Activated naive CD4-positive, alpha-beta T cell treated with Interleukin-2 at 50 U/mL for 16 hours (primary cell): ENCODE measurements at places on chromosomes 11 and 22.

DNA sequence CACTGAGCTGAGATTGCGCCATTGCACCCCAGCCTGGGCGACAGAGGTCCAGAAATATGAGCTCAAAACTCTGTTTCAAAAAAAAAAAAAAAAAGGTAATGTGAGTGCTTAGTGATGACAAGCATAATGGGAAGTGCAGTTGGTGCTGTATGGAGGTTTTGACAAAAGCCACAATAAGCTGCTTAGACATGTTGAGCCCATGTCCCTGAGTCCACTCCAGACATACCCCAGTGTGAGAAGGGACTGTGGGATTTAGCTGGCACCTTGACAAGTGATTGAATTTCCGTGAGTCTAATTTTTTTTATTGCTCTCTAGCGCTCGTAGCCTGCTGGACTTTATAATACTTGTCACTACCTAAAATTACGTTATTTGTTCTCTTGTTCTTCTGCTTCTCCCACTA, 15.1 kb upstream of the LGR4 start:
- no peak for DNase-seq

GRCh38 chr11:119316729-119317591, at the start of gene MCAM:
MCAM (minus strand) TSS chr11:119317130; CDS start chr11:119317101, 29 bp downstream.
- DNase-seq = no peak

GRCh38 chr11:75351791-75352587, 528 bp upstream of the ARRB1 start:
- DNase-seq = peak; percentile 65

DNA sequence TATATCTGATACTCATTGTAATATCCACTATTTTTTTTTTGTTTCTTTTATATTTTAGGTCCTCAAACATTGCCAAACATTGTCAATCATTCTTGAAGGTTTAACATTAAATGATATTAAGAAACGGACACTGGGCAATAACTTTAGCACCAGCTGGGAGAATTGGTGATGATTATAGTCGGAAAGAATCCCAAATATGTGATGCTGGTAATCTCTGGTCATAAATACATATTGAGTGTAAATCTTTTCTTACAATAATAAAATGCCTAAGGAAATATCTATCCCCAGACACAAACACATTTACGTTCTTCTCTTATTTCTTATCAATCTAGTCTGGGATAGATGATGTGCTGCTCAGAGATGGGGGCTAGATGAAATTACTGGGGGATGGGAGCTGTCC, 25.2 kb downstream of the OR51E2 start:
- no peak for DNase-seq

GRCh38 chr11:25483915-25484635, 847.9 kb upstream of the ANO3 start:
- DNase-seq = no peak

GRCh38 chr22:31637447-31637890, 24.5 kb downstream of the PISD start:
- DNase-seq = no peak

DNA sequence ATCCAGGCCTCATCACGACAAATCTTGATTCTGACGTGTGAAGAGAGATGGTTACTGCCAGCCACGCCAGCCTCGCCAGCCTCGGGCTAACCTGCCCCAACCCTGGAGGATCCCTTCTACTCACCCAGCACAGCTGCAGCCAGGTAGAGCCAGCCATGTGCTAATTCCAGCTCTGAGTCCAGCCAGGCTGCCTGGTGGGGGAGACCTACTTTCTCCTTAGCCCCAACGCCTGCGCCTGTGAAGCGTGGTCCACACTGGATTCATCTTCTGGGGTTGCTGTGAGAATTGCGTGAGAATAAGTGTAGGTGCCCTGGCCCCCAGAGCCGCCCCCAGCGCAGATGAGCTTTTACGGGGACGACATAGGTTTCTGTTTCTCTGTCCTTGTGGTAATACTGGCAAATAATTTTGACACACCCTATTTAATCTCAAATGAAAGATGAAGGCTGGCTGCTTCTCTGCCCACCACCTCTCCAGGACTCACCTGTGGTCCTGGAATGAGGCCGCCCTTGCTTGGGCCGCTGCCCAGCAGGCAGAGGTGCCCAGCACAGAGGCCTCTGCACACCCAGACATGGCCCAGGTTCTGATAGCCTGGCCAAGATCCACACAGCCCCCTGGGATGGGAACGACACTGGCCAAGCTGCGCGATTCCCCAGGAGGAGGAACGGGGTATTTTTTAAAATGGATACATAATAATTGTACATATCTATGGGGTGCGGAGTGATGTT, 528.4 kb downstream of the TBC1D22A start:
- DNase-seq = no peak

DNA sequence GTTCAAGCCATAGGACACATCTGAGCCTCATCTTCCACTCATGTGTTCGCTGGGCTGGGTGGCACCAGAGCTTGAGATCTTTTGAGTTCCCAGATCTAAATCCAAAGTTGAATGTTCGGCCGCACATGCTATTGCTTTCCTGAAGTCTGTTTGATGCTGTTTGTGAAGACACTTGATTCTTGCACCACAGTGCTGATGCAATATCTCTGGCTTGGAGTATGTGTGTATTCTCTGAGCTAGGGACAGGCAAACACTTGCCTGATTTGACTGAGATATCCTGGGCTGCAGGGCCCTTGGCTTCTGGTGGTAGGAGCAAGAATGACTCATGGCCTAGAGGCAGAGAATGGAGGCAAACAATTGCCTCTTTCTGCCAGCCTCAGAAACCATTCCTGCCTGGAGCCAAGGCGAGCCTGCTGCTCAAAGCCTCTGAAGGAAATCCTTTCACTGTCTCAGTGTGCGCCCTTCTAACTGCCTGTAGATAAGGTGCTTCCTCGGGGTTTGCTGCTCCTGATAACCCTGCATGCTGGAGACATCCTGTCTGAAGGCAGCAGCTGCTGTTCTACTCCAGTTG, 73.0 kb downstream of the CYB5R2 start:
- DNase-seq = no peak

DNA sequence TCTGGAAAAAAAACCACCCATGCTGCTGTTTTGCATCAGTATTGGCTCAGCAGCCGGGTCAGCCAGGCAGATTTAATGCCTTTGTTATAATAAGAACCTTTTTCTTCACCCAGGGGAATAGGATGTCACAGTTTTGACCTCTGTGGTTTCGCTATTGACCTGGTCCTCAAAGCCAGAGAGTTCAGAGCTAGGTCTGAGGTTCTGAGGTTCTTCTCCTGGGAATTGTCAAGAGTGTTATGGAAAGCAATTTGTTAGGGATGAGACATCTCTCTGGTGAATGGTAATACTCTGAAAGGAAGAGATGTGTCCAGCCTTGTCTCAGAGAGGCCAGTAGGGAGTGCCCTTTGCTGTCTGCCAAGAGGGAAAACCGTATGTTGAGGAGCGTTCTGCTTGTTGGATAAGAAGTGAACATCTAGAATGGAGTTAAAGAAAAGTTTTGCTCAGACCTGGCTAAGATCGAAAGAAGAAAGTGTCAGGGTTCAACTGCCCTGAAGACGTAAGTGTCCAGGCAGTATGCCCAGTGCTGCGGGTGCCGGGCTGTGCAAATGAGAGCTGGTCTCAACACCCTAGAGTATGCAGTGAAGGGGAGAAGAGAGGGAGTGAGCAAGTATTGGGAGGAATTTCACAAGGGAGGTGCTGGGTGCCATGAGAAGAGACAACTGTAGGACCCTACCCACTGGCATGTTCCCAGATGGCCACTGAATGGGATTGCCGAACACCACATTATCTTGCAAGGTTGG, 150.9 kb upstream of the TTC12 start:
- no peak for DNase-seq

DNA sequence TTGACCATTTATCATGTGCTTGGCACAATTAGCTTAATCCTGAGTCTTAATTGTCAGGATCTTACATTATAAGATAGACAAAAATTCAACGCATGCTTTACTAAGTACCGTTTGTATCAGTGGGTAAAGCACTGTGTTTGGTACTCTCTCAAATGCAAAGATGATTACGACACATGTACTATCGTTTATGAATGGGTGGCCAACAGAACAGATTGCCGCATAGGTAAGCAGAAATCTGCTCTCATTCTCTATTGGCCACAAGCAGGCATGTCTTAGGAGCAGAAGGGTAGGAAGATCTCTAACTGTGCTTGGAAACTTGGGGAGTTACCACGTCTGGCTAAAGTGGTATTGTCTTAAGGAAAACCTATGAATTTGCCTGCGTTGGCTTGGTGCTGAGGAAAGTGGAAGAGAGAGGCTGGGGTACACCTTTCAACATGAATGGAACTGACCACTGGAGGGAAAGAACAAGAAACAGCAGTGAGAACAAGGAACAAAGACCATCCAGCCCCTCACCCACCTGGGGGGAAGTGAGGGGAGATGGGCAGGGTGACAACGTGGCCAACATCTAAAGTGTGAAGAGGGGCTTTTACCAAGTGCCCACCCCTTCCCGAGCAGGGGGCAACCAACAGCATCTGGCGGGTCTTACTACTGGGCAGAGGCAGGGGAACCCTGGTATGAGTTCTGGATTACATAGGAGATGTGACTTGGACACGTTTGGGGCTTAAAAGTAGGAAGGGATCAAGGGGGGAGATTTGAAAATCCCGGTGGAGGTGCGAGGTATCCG, 1.0 kb upstream of the TUBA8 start:
- no peak for DNase-seq

DNA sequence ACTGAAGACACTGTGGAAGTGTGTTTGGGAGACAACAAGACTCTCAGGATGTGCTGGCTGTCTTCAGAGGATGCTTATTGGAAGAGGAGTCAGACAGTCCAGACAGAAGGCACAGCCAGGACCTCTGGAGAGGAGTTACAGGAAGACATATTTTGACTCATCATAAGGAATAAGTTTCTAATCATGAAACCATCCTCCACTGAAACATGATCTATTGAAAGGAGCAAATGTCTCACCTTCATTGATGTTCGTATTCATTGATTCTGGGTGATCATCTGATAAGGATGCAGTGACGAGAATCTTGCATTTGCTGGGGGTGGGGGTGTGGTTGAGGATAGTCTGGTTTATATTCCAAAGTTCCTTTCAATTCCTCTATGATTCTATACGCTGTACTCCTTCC, 2.5 kb upstream of the CXCR5 start:
- DNase-seq = no peak

GRCh38 chr11:106276126-106276525, 198.7 kb downstream of the AASDHPPT start:
- DNase-seq = no peak

GRCh38 chr11:120923866-120924508, 99.9 kb upstream of the TBCEL start:
- no peak for DNase-seq

GRCh38 chr22:33034753-33035152, 23.4 kb downstream of the SYN3 start:
- no peak for DNase-seq

DNA sequence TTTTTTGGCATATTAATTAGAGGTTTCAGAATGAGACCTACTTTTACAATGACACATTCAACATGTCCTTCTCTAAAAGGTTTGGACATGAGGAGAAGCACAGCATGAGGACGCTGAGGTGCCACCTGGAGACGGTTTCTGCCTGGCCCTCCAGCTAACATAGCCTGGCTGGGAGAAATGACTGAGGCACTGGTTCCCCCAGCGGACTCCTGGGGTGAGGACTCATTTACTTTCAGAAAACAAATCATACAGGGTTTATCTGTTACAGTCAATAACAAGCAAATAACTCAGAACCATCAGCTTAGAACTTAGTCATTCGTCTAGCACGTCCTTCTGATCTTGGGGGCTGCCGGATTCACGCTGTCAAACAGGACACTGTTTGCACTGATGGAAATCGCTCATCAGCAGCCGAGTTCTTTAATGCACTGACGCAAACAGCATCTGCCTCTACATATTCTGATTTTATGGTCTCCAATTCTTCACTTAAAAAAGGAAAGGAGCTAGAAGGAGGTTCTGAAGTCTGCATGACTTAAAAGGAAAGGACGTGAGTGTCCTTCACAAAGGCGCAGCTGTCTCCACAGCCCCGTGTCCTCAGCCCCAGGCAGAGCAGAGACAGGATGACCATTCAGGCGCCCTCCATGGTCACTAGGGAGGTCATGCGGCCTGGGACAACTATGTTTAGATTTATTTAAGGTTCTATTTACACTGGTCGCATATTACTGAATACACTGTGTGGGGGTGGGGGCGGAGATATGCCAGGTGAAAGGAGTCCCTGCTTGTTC, 44.2 kb downstream of the CERK start:
- no peak for DNase-seq

DNA sequence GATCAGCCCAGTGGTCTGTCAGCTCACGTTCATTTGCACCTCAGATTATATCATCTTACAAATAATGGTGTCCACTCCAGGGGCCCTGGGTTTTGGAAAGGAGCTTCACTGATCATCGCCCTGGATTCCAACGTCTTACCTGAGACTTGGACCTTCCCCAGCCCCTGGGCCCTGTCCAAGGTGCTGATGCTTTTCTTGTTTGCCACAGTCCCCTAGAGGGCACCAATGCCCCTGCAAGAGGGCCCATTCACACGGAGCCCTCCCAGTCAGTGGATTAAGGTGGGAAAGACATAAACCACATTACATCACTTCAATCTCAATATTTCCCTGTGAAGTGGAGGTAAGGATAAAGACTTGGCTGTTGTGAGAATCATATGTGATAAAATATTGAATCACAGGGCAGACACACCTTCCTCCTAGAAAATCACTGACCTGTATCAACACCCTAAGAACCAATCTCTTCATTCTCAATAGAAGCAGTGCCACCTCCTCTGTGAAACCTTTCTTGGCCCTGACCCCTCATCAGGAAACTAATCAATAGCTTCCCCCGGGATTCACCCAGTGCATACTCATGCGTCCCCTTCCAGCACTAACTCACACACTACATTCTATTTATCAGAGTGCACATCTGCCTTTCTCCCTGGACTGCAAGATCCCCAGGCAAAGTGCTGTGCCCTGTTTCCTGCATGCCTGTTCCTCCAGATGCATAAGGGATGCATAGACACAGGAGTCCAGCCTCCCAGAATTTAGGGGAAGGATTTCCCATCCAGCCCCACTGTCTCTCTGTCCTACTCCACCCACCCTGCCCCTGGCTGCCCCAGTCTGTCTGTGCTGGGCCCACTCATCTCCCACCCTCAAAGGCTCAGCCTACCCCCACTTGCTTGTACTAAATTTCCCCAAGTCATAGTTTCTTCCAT, 167.0 kb downstream of the BUD13 start:
- DNase-seq = no peak

DNA sequence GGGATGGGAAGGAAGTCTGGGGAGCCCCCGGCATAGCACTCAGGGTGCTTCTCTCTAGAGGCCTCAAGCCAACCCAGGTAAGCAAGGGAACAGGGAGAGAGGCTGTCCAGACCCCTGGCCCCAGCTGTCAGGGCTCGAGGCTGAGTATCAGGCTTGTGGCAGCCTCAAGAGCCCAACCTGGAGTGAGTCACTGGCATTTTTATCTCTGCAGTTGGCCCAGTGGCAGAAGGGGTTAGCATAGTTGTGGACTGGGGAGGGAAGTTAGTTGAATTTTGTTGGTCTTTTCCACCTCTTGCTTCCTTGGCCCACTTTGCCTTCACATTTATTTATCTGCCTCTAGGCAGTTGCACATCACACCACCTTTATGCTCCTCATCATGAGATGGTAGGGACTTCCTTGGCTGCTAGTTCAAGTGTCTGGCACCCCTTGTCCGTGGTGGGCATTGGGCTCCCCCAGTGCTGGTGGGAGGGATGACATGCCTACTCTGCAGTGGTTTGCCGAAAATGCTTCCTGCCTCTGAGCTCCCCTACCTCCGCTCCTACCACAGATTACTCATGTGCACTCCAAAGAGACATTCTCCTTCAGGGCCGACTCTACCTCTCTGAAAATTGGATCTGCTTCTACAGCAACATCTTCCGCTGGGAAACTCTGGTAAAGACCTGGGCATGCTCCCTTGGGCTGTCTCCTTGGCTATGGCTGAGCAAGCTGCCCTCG, 60.1 kb downstream of the SCN3B start:
- DNase-seq = no peak
